ENCODE measurements at places on chromosomes 6 and 20.
A peak's percentile ranks its signal among the peaks of the same experiment; 100 is the strongest.

DNA sequence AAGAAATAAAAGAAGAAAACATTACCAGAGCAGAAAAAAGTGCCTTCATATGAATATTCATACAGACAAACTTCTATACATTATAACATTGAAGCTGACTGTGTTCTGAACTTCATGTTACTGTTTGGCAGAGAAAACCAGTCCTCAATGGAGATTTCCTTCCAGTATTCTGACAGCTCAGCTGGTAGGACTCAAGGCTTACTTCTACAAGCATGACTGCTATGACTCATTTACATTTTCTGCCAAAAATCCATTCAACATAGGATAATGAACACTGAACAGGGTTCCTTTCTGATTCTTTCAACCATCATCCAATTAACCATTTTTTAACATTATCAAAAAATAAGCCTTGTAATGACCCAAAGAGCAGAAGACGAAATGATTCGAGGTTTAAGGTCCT is 25.4 kb downstream of the COL9A1 start:
- DNase-seq, result no peak

DNA sequence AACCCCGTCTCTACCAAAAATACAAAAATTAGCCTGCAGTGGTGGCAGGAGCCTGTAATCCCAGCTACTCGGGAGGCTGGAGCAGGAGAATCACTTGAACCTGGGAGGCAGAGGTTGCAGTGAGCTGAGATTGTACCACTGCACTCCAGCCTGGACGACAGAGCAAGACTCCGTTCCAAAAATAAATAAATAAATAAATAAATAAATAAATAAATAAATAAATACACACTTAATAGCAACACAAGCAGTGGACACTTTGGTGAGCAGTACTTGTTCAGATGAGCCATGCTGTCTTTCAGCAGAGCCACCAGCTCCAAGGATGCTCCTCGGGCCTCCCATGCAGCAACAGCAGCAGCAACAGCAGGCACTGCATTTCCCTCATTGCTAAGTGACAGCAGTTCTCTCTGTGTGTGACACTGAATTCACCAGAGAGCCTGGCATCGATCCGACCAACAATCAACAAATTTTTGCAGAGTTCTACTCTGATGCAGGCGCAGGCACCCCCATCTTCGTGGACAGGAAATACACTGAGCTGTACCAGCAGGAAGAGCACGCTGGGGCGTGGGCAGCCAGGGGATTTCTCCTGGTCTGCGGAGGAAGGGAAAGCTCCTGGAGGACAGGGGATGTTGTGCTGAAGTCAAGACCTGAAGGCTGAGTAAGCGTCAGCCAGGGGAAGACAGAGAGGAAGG is 54.0 kb upstream of the SNX9 start:
- DNase-seq, result no peak

DNA sequence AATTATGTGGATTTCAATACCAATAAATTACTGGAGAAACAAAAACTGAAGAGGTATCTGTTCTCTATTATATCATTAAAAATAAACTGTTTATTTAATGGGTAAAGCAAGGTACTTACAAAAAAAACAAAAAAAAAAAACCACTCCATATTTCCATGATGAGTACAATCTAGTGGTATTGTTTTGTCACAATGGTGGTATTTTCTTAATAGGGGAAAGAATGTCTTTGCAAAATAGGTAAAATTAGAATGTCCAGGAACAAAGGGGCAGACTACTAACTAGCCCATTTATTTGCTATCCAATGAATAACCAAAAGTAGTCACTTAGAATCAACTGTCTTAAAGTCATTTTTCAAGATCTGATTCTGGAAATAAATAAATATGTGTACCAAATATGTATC is 92.0 kb downstream of the ARHGAP18 start:
- DNase-seq, result no peak

- DNase-seq, result no peak
Observed at GRCh38 chr20:19129306-19129705, 83.1 kb upstream of the SLC24A3 start.

DNA sequence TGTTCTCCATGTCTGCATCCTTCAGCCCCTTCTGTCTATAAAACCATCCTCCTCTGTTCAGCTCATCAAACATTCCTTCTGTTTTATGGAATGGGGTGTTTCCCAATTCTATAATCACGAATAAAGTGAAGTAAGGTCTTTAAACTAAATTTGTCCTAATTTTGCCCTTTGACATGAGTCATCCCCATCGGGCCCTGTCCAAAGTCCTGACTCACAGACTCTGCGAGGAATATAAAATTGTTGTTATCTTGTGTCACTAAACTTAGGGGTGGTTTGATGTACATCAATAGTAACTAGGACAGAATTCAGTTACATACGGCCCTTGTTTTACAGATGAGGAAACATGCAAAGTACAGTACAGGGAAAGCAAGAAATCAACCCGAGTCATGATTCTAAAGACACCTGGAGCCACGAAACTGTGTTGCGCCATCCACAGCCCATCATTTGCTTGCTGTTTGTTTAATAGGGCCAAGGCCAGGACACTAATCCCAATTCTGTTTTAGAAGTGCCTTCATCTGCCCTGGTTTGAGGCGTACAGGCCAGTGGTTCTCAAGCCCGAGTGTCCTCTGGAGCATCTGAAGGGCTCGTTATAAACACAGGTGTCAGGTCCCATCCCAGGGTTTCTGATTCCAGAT is 2.8 kb downstream of the ACSS1 start:
- DNase-seq, result no peak

DNA sequence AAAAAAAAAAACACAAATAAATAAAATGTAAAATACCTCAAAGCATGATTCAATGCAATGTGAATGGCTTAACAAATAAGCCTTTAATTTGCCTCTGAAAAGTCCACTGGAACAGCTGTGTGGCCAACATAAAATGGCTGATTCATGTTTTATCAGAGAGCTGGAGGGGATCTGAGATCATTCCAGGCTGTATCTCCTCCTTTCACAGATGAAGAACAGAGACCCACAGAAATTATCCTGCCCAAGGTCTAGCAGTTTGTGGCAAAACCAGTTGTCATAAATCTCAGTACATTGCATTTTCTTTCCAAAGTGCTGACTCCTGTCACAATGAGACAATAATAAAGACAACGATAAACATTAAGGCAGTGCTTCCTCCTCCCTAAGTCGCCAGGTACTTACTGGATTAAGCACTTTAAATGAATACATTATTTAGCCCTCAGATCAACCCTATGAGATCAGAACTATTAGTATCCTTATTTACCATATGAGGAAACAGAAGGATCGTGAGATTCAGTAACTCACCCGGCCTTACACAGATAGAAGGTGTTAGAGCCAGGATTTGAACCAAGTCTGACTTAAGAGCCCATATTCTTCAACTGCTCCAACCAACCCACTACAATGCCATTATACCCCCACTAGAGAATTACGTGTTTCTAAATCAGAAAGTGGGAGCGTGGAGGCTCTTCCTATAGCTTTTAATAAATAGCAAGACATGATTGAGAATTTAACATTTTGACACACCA is 118.3 kb downstream of the KIF13A start:
- DNase-seq, result no peak

DNA sequence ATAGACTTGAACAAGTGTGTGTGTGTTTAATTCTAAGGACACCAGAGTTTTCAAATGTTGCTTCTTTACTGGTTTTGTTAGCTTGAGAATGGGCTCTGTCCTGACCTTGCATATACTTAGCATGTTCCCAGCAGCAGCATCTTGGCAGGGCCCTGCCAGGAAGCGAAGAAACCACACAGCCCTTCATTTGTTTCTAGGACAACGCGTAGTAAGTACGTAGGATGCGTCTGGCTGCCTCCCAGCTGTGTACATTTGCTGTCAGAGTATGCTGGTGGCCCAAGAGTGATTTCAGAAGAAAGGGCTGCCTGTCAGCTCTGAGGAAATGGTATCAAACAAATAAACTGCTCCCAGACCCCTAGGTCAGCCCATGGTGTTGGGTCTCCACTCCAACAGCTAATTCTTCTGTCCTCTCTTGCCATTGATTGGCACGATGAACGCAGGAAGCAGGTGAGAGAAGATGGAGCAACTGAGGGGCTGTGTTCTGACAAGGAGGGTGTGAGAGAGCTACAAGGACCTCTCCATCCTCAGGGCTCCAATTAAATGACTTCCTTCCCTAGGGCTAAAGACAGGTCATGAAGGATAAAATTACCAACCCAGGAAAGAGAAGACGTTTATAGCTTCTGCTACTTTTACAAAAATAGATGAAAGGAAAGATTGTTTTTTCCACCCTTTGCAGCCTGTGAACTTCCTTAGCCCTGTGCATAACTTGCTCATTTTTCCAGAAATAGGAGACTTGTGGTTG is 55.9 kb upstream of the HDDC2 start:
- DNase-seq, result peak; percentile 6

DNA sequence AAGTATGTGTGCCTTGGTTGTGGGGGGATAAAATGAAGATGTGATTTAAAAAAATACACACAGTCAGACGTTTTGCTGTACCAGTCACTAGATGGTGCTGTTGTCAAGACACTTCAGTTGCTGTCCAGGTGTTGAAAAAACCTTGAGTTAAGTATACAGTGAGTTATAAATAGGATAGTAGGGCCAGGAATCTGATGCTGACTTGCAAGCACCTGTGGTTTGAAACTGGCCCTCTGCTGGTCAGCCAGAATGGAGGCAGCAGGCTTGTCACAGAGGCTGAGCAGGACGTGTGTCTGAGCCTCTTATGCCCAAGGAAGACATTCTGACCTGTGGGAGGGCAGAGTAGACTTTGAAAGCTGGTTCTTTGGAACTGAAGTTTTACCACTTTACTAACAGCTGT is 27.8 kb downstream of the RNF8 start:
- no peak for DNase-seq

DNA sequence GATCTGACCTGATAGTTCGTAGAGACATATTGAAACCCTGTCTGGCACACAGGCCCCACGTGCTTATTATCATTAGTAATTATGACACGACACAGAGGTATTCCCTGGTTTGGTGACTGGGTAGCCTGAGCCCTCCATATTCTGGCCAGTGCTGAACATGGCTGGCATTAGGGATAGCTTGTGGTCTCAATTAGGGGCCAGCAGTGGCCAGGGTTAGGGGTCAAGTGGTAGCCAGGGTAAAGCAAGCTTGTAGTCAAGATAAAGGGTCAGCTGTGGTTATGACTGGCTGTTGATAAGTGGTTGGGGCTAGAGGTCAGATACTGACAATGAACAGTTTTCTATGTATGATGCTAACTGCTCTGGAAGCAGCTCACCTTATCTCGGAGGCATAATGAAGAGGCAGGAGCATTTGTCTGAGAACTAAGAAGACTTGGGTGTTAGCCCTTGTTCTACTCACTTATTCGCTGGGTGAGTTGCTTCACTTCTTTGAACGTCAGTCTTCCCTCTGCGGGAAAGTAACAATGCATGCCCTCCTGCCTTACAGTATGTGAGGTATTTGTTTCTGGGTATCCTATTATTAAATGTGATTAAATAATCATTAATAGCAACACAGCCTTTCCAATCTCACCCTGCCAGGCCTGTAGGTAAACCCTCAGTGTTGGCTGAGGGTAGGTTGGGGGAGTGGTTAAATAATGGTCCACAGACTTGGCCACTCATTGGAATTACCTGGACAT is 66.7 kb downstream of the VEGFA start:
- no peak for DNase-seq

- DNase-seq, result no peak
Observed at GRCh38 chr6:43915208-43915869, 145.3 kb downstream of the VEGFA start.

DNA sequence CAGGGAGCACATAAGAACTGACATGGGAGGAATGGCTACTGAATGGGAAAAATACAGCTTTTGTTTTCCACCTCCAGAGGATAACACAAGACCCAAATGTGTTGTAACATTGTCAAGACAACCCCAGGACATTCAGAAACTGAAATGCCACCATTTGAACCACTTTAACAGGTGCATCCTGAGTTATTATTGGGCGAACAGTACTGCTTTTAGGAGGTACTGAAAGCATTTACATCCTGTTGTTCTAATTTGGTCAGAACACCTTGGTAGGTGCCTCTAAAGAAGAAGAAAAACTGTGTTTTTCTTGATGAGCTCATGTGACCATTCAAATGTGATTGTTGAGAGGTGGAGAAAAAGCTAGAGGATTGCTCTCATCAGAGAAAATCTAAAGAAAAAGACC is 6.4 kb upstream of the TXNDC5 start:
- no peak for DNase-seq

DNA sequence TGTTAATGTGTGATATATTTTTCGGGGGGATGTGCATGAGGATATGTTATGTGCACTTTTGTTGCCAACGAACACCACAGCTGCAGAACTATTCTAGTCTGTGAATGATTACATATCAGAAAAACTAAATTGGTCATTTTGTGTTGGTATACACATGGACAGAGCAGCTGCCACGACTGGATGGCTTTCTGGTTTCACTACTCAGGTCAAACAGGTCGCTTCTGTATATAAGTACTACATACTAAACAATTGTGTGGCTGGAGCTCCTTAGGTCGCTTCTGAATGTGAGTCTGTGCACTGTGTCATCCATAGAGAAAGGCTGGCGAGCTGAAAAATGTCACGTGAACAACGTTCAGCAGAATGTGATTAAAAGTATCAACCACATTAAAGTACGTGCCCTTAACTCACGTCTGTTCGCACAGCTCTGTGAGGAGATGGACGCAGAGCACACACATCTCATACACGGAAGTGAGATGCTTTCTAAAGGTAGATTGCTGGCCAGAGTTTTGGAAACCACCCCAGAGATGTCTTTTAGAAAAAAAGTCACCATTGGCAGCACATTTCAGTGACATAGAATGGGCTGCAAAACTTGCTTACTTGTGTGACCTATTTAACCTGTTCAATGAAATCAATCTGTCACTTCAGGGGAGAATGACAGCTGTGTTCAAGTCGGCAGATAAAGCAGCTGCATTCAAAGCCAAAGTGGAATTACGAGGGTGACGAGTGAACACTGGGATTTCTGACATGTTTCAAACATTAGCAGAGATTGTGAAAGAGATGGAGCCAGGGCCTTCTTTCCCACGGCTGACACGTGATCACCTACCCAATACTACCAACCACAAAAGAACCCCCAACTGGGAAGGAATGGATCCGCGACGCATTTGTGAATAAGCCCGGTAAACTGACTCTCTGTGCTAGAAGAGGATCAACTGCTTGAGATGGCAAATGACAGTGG is 176.6 kb downstream of the PDE10A start:
- DNase-seq, result no peak

DNA sequence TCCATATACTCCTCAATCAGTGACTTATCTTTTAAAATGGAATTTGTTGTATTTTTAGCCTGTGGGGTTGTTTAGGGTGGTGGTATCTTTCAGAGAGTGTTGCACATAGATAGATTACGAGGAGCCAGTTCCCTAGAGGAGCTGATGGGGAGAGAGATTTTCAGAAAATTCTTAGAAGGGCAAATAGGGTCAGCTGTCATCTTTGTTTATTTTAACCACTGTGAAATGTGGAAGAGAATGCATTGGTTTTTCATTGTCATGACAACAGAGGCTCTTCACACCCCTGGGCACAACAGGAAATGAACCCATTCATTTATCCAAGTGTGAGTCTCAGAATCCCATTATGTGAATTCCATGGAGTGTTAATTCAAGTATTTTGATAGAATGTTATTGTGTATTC is 188.4 kb downstream of the JARID2 start:
- DNase-seq, result no peak

DNA sequence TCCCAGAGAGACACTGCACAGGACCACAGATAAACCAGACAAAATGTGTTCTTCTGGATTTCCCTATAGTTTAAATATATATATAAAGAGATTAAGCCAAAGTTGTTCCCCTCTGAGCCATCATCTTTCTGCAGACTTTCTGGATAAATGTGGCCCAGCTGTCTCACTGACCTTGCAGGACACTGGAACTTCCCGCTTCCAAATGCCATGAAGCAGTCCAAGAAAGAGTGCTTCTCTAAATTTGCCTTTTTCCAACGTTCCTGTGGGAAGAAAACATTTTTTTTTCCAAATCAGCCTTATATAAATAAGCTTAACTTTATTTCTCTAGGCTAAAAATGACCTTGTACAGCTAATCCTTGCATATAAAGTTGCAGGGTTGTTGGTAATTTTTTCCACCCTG is 65.7 kb downstream of the CYP39A1 start:
- no peak for DNase-seq
